ENCODE measurements at places on chromosomes 6 and 20.

DNA sequence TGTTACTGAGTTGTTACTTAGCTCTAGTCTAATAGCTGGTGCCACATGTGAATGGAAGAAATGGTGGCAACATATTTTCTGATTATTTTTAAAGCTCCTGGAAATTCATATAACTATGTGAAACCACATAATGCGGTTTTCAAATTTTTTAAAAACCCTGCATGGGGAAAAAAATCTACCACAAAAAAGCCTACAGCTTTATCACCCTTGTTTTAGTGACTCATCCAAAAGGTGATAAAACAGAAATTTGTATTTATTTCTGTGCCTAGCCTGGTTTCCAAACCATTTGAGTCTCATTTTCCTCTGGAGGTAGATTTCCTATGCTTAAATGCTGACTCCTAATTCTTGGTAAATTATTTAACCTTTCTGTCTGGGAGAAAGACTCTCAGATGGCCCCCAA, 5.4 kb upstream of the FBXO30 start:
- no peak for DNase-seq

DNA sequence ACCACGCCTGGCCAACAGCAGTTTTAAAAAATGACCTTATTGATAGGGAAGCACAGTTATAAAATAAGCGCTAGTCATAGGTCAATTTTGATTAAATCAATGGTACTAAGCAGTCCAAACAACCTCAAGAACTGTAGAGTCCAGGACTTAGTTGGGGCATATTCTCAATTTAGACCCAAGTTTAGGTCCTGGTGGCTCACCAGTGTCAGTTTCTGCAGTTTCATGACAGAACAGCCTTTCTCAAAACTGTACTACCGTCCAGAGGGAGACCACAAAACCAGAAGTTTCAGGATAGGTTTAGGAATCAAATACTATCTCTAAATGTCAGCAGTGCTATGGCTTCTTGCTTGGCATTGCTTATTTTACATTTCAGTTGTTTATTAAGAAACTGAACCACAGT, 39.1 kb downstream of the LHFPL5 start:
- DNase-seq, result no peak

DNA sequence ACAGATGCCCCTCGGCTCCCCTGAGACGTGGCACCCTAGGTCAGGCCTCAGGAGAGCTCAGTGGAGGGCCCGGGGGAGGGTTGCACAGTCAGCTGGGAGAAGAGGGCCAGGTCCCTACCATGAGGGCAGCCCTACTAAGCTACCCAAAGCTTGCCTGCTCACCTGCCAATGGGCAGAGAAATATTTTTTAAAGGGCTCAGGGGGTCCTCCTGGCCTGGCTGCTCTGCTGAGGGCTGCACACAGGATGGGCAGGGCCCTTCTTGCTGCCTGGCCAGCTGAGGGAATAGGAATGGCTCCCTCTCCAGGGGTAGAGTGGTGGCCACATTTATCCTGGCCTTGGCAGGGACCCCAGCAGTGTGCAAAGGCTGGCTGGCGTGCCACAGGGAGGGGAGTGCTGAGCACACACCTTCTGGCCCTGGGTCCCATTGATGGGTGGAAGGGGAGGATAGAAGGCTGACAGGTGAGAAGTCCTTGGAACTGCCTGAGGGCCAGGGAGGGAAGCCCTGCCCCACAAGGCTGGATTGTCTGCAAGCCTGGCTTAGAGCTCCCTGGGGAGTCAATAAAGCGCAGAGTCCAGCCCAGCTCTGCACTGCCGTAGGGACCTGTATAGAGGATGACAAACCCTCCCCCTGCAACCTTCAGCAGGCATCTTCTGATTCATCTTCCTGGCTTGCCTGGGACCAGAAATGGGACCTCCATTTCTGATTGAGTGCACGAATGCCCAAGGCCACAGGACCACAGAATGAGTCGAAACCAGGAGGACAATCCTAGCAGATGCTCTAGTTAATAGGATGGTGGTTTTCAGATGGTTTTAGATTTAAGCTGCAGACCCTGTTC, 62.1 kb downstream of the NOL4L start:
- DNase-seq, result no peak

DNA sequence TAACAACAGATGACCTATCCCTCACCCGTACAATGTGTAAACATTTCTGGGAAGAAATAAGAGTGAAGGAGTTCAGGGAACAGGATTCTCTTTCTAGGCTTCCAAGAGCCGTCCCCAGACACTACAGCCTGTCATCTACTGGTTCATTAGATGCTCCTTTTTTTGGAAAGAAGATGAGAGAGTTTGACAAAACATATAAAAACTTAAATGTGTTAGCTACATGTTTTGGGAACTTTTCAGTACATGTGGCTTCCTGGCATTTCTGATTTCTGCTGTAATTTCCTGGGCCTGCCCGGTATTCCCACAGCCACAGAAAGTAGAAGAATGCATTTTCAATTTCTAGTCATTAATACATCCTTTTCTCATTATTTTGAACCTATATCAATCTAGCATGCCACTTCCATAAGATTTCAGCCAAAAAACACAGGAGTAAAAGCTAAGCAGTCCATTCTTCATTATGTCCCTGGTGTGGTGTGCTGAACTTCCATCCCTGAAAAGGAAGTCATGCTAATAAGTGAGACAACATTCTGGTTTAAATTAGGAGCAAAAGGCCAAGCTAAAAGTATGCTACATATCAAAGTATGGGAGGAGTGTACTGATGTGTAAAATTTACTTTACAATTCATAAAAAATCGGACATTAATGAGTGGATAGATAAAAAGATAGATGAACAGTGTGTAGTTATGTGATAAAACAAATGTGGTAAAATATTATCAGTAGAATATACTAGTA, 198.2 kb downstream of the WDR27 start:
- no peak for DNase-seq

DNA sequence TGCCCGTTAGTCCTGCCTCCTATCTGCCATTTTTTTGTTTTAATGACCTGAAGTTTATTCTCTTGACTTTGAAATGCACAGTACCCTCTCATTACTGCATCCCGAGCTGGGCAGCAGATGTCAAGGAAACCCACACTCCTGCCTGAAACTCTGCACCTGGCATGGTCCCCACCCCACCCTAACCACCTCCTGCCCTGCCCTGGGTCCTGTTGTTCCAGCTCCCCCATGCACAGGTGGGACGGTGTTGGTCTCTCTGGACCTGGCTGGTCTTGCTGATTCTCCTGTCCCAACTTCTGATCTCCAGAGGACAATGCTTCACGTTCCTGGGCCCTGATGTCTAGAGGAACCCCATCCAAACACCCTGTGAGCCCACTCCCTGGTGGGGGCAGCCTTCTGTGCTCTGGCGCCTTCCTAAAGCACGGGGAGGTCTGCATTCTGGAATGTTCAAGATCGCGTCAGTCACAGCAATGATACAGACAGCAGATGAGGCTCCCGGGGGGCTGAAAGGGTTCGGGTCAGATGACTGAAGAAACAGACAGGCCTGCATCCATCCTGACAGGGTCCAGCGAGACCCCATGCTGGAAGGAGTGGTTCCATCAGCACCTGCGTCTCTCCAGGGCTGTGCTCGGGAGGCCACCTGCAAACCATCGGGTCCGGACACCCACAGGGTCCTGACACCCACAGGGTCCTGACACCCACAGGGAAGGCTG, 73.6 kb downstream of the ERMARD start:
- DNase-seq, result no peak

GRCh38 chr20:20606050-20606449, 106.4 kb downstream of the RALGAPA2 start:
- no peak for DNase-seq

GRCh38 chr6:150177952-150178520, 35.2 kb downstream of the PPP1R14C start:
- DNase-seq, result peak; percentile 81

DNA sequence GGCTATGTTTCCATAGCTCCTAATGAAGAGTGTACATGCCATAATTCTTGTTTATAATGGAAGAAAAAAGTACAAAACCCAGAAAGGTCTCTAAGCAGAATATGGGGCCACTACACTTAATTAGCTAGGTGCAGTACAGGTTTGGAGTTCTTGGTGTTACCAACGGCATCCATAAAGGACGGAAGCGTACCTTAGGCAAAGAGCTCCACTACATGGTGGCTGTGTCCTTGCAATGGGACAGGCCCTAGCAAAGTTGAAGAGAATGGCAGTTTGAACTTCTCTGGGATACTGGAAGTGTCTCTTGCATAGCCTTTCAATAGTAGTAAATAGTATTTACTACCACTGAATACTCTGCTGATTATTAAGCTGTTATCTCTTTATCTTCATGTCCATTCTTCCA, 371.7 kb upstream of the MMS22L start:
- DNase-seq, result no peak

GRCh38 chr6:17276766-17277165, 4.4 kb upstream of the RBM24 start:
- no peak for DNase-seq

DNA sequence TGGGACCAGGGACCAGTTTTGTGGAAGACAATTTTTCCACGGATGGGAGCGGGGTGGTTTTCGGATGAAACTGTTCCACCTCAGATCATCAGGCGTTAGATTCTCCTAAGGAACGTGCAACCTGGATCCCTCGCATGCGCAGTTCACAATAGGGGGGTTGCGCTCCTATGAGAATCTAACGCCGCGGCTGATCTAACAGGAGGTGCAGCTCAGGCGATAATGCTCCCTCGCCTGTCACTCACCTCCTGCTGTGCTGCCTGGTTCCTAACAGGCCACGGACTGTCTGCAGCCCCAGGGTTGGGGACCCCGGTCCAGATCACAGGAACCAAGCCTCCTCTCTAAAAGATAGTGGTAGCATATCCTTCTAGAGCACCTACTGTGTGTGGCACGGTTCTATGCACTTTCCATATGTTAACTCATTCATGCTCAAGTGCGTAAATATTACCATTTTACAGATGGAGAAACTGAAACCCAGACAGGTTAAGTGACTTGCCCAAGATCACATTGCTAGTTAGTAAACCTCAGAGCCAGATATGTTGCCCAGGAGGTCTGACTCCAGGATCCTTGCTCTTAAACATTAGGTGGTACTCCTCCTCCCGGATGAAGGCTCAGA, 25.3 kb downstream of the SPDEF start:
- DNase-seq, result no peak

GRCh38 chr6:38438097-38438496, 201.6 kb downstream of the BTBD9 start:
- no peak for DNase-seq

DNA sequence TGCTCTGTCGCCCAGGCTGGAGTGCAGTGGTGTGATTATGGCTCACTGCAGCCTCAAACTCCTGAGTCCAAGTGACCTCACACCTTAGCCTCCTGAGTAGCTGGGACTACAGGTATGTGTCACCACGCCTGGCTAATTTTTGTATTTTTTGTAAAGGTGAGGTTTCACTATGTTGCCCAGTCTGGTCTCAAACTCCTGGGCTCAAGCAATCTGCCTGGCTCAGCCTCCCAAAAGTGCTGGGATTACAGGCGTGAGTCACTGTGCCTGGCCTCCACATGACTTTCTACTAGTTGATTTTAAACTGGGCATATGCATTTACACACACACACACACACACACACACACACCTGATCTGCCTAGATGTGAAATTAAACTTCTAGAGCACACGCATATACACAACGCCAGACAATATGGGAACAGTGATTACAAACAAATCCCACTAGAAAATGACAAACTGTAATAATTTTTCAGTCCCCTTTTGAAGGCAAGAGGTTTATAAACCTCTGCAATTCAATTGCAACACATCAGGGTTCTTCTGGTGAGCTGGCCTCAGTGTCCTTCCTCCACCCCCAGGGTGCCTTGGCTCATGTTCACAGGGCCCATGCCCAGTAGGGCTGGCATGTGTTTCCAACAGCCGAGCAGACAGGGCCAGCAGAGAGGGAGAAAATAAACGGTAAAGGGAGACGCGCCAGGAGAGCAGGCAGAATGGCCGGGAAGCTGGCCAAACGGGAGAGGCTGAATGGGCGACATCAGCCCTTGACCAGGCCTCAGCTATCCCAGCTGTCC, 31.2 kb downstream of the PARD6B start:
- peak; percentile 81 for DNase-seq

GRCh38 chr6:130020073-130020906, 1.9 kb downstream of the L3MBTL3 start:
- peak; percentile 17 for DNase-seq

DNA sequence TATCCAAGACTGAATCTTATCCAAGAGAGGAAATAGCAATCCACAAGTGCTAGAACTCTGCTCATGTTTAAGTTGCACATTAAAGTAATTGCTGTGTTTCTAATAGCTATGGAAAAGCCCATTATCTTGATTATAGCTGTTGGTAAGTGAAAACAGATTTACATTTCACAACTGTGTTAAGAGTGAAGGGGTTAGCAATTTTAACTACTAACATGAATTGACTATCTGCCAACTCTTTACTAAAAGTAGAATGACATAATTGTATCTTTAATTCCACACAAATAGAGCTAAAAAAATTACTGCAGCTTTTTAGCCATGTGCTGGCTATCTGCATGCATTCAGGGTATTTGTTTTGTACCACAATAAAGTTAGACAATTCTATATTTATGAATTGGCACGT, 277.9 kb upstream of the IRAK1BP1 start:
- no peak for DNase-seq

DNA sequence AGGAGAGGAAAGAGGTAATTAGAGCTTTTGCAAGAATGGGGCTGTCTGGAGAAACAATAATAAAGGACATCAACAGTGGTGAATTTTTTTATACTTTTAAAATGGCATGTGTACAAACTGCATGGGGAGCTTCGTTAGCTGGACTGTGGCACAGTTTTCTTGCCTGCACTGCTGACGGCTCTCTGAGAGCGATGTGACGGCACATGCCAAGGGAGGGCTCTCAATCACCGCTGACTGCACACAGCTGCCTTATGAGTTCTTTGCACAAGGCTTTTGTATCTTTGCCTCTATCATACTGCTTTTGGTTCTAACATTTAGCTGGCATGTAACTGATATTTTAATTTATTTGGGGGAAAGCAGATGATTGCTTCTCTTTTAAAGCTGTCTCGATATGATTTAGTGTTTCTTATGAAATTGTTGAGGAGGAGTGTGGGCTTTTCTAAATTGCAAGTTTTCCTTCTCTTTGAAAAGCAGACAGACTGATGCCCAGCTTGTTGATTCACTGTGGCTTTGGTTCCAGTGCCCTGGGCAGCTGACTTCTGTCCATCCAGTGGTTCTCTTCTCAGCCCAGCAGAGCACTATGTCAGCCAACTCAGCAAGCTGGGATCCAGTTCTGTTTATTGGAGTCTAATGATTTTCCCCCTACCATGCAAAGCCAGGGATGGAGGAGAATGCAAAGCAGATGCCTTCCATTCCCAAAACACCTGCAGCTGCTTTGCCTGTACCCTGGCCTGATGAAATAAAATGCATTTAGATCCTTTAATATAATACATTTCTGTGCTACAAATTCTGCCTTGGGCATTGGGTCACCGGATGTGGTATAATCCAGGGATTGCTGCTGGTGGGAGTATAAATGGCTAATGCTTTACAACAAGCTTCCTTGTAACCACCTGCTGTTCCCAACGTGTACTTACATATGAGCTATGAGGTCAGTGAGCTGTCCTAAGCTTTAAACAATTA, 323.9 kb downstream of the ZFAND3 start:
- DNase-seq, result no peak

Measured in Caki2 (cell line).